ENCODE measurements at places on chromosomes 7 and 10.

DNA sequence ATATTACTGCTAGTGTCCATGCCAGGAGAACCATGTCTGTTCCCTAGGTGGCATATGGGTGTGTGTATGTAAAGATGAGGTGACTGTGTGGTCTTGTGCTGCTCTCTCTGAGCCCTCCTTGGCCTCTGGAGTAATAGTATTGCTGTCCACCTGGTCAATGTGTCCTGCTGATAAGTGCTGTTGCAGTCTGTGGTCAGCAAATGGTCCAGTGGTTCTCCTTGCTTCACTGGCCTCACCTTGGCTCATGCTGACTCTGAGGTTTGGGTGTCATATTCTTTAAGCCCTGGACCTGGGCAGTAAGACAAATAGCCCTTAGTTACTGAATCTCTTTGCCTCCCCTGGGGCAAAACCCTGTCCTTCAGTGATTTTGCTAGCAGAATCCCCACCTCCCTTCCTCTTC, 56.8 kb downstream of the TPST1 start:
- DNase-seq, result no peak

- no peak for DNase-seq
Observed at GRCh38 chr7:28784171-28784902, 173.8 kb downstream of the TRIL start.

- no peak for DNase-seq
Observed at GRCh38 chr7:22216832-22217475, 140.0 kb downstream of the RAPGEF5 start.

GRCh38 chr10:132670546-132671227, 115.3 kb downstream of the NKX6-2 start:
- no peak for DNase-seq
